ENCODE measurements at places on chromosomes 7 and 10.

DNA sequence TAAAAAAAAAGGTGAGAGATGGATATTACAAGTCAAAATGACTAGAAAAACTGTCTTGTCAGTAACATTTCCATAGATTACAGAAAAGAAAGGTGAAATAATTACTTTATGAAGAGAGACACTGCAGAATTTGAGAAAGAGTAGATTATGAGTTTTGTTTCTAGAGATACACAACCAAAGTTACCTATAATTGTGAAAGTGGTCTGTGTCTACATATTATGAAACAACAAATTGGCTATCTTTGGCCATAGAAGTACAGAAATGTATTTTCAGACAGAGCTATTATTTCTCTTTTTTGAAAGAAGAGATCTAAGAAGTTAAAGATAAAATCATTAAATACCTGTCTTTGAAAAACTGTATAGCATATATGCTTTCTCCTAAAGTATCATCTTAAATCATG, 30.1 kb downstream of the KCND2 start:
- no peak for DNase-seq

DNA sequence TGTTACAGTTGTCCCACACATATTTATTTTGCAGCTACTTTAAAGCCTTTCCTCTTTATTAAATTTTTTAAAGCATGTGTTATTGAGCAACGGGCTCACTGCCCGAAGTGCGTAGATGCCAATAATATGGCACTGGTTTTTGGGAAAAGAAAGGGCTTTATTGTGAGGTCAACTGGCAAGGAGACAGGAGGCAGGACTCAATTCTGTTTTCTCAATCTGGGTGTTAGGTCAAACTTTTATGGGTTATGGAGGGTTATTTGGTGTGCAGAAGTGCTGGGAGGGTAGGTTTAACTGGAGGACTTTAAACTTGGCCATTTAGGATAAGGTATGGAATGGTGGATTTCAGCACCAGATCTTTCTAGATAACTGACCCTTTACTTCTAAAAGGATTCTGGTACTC, 183.6 kb downstream of the LRRC4 start:
- DNase-seq = no peak

DNA sequence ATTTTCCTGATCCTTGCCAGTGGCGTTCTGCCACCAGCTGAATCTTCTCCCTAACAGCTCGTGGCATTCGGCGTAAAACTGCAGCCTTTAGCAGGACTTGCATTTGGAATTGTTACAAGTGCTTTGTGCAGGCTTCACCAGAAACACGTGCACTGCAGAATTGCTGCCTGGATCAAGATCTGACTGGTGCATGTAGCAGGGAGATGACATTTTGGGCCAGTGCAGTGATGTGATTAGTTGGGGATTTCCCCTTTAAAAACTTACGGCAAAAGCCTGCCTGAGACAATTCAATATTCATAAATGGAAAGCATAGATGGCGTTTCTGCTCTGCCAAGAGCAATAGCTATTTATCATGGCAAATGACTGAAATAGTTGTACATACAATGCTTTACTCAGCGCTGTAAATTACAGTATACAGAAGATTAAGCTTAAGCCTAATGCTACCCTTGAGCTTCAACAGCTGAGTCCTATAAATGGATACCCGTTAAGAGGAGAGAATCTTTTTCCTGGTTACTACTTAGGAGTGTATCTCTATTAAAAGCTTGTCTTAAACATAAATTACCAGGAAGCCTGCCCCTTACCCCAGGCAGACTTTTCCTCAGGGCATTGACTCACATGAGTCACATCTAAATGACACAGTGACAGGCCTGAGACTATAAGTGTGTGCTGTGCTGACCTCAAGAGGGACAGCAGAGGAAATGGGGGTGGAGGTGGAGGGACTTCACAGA, 106.3 kb downstream of the ATXN7L1 start:
- peak; percentile 73 for DNase-seq

GRCh38 chr10:99913831-99914235, 95.9 kb downstream of the DNMBP start:
- DNase-seq = no peak

DNA sequence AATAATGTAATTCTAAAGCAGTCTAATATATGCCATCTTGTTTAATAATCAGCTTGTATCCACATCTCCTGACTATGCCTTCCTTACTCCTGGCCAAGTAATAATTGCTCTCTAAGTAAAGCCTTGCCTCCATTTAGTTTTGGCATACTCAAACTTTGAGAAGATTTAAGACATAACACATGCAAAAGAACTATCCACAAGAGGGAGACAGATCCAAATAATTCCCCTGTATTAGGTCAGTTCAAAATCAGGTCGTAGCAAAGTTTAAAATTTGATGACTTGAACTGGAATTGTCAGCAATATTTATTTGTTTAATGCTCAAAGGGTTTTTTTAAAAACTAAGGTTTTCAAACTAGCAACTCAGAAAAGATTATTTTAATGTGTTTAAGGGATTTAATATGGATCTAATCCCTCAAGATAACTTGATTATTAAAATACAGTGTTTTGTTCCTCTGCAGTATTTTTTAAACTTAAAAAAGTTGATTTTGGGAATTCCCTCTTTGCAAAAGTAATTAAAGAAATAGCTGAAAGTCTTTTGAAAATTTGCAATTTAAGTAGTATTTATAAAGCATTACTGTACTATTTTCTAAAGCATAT, 95.3 kb downstream of the HDAC9 start:
- DNase-seq = peak; percentile 63

- DNase-seq = peak; percentile 49
Measured at GRCh38 chr7:39674406-39674805, 51.0 kb downstream of the RALA start.

GRCh38 chr7:114086914-114087652, 168.3 kb upstream of the PPP1R3A start:
- DNase-seq = peak; percentile 2
